ENCODE measurements at places on chromosomes 16 and 17.
A peak's percentile ranks its signal among the peaks of the same experiment; 100 is the strongest.

GRCh38 chr16:77443357-77444146 is 8.7 kb upstream of the ADAMTS18 start:
- DNase-seq: no peak

GRCh38 chr17:8151641-8152111 is 528 bp downstream of the PER1 start:
- DNase-seq: peak; percentile 51

- DNase-seq: no peak
Measured at GRCh38 chr16:84833144-84833500, 13.3 kb downstream of the CRISPLD2 start.

DNA sequence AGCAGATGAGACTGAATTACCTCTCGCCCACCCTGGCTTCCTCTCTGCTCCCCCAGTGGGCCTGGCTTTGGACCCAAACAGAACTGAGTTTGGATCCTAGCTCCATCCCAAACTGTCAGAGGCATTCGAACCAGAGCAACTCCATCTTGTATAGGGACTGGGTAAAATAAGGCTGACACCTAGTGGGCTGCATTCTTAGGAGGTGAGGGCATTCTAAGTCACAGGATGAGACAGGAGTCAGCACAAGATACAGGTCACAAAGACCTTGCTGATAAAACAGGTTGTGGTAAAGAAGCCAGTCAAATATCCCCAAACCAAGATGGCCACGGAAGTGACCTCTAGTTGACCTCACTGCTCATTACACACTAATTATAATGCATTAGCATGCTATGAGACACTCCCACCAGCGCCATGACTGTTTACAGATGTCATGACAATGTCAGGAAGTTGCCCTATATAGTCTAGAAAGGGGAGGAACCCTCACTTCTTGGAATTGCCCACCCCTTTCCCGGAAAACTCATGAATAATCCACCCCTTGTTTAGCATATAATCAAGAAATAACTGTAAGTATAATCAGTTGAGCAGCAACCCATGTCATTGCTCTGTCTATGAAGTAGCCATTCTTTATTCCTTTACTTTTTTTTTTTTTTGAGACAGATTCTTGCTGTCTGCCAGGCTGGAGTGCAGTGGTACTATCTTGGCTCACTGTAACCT is 44.4 kb downstream of the LYRM1 start:
- no peak for DNase-seq

DNA sequence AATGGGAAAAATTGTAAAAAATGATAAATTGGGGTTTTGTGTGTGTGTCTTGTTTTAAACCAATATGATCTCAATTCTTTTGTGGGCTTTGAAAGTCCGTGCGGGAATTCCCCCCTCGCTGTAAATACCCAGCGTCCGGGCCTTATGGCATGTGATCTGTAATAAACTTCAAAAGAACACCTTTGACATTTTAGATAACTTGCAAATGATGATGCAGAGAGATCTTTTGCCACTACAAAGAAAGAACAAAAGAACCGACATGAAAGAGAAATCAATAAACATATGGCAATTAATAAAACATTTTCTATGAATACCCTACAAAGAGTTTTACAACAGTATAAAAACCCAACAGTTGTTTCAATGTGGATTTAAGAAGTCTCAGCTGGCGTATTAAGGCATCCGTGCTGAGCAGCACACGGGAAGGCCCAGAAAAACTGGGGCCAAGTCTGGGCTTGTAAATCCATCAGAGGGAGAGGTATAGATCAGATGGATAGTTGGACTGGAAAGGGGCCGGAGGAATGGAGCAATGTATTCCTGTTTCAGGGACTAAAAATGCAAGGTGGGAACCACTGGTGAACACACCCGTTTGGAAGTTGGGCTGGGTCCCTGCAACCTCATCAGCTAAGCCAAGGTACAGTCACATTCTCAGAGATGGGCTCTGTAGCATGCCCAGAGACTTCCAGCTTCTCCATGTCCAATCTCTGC is 115.2 kb downstream of the IRX5 start:
- DNase-seq: no peak

- DNase-seq: peak; percentile 34
Measured at GRCh38 chr17:42288803-42289610, 709 bp downstream of the STAT5A start.

DNA sequence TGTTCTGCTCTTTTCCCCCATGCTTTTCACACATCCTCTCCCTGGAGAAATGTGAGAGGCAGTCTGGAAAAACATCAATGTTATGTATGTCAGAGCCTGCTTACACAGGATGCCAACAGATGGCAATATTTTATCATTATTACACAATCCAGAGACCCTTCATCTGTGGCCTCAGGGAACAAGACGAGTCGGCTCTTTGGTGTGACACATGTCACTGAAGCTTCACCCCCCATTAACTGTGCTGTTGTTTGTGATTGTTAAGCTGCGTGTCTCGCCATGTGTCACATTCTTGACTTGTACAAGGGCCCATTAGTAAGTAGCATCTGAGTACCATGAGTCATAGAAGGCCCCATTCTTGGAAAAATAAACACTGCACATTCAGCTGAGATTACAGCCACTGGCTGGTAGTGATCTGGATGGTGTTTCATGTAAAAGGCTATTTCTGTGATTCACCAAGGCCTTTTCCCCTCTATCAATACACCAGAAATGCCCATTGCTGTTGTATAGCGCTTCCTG is 682.1 kb upstream of the SOX9 start:
- peak; percentile 17 for DNase-seq

GRCh38 chr17:47914306-47914948 is 18.4 kb downstream of the SP2 start:
- DNase-seq: no peak
